Effector memory CD8-positive, alpha-beta T cell (primary cell): ENCODE measurements at places on chromosomes 5 and 9.

GRCh38 chr9:136901516-136902258 lies 15.4 kb downstream of the TRAF2 start:
- DNase-seq = peak; percentile 55

DNA sequence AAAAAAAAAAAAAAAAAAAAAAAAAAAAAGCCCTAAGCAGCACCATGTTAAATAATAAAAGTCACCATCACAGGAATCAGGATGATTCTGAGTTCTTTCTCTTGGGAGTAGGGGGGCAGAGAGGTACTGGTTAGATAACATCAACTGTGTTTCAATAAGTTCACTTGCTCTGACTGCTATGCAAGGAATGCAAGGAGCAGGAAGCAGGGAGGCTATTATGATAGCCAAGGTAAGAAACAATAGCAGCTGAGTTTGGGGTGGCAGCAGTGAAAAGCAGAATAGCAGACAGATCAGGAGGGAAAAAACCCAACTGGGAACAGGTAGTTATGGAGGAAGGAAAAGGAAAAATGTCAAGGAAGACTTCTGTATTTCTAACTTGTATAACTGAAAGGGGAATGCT lies 8.2 kb downstream of the CEP120 start:
- DNase-seq = no peak

DNA sequence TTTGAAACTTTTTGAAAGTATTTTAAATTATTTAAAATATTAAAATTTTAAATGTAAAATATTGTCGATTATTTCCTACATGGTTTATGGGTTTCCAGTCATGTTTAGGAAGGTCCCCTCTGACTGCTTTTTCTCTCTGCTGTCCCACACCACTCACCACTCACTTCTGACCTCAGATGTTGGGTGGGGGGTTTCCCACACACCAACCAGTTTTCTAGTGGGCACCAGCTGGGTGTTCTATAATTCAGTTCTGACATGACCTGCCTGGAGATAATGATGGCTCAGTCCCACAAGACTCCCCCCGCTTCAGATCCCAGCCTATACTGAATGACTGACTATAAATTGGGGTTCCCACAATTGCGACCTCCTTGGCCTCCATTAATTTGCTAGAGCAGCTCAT lies 310.4 kb downstream of the GADD45G start:
- no peak for DNase-seq

DNA sequence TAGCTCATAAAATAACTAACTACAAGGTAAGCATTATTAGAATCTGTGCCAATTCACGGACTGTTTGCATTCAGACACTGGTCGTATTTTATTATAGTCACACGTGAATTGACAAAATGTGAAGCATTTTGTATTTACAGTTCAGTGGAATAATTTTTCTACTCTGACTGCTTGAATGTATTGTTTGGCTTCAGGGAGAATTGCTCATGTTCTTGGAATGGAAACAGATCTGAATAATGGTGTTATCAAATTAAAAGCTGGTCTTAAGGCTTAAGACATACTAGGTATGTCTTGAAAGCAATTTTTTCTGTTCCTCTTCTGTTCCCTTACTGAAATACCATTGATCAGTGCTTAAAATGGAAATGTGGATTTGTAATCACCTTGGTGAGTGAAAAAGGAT lies 543.7 kb upstream of the TLE4 start:
- no peak for DNase-seq

- no peak for DNase-seq
Measured at GRCh38 chr5:16916262-16916878, 19.7 kb downstream of the MYO10 start.

DNA sequence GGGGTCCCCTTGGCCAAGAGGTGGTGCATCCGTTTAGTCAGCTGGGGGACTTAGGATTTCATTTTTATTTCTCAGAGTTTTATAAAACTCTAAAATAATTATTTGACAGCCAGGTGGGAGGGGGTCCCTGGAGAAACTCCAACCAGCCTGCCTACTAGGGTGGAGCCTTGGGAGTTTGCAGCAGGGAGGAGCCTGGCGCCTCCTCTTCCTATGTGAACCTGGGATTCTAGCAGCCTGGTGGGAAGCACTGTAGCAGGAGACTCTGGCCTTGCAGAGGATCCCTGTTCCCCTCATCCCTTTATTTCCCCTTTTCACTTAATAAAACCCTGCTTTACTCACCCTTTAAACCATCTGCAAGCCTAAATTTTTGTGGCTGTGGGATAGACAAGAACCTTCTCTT lies 50.8 kb downstream of the FXN start:
- no peak for DNase-seq

- no peak for DNase-seq
Measured at GRCh38 chr9:87140605-87141109, 193.4 kb upstream of the GAS1 start.

DNA sequence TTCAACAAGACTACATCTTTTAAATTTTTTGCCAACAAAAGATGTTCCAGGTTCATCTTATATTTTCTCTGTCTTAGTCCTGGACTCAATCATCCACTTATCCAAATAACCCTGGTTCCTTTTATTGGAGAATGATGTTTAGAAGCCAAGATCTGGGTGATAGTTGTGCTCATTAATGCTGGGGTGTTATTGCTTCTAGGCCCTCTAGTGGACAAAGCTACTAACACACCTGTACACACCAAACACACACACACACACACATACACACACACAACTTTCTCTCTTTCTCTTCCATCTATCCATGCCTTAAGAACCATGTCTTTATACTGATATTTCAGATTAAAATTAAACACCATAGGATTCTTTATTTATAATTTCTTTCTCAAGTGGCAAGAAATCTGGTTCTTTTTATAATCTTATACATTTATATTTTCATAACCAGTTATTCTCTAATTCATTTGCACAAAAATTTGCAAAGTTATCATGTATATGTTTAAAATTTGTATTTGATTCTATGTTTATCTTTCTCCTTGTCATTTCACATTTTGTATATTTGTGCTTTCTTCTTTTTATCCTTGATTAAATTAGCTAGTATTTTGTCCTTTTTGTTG lies 179.1 kb upstream of the SMIM23 start:
- DNase-seq = no peak

GRCh38 chr5:180141068-180141660 lies 67.8 kb downstream of the RASGEF1C start:
- DNase-seq = no peak

- no peak for DNase-seq
Measured at GRCh38 chr5:44334622-44335021, 54.6 kb downstream of the FGF10 start.

- DNase-seq = peak; percentile 80
Measured at GRCh38 chr9:124774129-124774978, 2.6 kb upstream of the OLFML2A start.

DNA sequence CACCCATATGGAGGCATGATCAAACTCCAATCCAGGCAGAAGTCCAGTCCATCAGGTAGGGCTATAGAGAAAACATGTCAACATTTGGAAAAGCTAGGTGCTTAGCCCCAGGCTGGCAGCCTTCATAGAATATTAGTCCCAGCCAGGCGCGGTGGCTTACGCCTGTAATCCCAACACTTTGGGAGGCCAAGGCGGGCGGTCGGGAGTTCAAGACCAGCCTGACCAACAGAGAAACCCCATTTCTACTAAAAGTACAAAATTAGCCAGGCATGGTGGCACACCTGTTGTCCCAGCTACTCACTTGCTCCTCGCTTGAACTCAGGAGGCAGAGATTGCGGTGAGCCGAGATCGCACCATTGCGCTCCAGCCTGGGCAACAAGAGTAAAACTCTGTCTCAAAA lies 285.7 kb downstream of the MARCHF11 start:
- DNase-seq = no peak
